ENCODE measurements at places on chromosomes 1 and 21.
A peak's percentile ranks its signal among the peaks of the same experiment; 100 is the strongest.

GRCh38 chr1:193448682-193449461 is 262.5 kb upstream of the B3GALT2 start:
- no peak for DNase-seq

GRCh38 chr1:29394521-29395225 is 158.4 kb downstream of the PTPRU start:
- no peak for DNase-seq

GRCh38 chr1:206556047-206556749 is 48.9 kb downstream of the RASSF5 start:
- no peak for DNase-seq

DNA sequence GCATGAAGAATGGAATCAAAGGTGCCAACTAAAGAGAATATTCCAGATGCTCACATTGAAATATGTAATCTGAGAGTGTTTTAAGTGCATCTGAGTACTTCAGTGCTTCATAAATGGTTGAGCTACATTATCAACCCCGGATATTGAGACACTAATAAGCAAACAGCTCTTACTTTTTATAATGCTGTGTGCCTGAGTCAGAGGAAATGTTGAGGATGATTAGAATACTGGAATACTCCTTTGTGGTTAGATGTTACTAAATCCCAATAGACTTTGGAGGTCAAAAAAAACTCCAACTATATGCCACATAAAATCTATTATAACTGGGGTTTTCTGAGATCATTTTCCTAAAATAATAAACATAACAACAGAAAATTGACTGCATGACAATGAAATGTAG is 12.5 kb upstream of the KCNA3 start:
- DNase-seq: no peak

DNA sequence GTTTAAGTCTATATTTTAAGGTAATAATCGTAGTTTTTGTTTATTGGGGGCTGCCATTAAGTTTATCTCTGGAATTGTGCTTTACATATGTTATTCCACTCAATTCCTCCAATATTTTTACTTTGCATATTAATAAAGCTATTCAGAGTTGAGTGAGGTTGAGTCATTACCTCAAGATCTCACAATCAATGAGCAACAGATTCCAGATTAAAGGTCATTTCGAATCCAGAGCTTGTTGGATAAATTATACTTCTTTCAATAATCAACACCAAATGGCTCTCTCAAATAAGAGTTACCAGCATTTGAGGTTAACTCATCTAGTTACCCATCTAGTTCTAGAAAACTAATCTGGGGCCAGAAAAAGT is 16.7 kb downstream of the RGS4 start:
- DNase-seq: no peak

DNA sequence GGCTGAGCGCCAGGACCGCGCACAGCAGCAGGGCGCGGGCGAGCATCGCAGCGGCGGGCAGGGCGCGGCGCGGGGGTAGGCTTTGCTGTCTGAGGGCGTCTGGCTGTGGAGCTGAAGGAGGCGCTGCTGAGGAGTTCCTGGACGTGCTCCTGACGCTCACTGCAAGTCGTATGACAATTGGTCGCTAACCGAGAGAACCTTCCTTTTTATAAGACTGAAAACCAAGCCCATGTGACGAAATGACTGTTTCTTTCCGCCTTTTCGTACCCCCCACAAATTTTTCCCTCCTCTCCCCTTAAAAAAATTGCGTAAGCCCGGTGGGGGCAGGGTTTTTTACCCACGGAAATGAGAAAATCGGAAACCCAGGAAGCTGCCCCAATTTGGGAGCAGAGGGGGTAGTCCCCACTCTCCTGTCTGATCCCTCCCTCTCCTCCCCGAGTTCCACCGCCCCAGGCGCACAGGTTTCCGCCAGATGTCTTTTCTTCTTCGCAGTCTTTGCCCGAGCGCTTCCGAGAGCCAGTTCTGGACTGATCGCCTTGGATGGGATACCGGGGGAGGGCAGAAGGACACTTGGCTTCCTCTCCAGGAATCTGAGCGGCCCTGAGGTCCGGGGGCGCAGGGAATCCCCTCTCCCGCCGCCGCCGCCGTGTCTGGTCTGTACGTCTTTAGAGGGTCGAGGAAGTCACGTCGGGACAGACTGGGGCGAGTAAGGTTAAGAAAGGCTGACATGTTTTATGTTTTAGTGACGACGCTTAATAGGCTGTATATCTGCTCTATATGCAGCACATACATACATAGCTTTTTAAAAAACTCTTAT is at the start of gene PTGS2:
Gene PTGS2, minus strand, starts transcription at position 179 of the 817 bp plus-strand sequence. Its CDS starts 133 bp downstream, at position 46.
- DNase-seq: peak; percentile 8

GRCh38 chr1:163093579-163093978 is 24.4 kb downstream of the RGS4 start:
- no peak for DNase-seq

DNA sequence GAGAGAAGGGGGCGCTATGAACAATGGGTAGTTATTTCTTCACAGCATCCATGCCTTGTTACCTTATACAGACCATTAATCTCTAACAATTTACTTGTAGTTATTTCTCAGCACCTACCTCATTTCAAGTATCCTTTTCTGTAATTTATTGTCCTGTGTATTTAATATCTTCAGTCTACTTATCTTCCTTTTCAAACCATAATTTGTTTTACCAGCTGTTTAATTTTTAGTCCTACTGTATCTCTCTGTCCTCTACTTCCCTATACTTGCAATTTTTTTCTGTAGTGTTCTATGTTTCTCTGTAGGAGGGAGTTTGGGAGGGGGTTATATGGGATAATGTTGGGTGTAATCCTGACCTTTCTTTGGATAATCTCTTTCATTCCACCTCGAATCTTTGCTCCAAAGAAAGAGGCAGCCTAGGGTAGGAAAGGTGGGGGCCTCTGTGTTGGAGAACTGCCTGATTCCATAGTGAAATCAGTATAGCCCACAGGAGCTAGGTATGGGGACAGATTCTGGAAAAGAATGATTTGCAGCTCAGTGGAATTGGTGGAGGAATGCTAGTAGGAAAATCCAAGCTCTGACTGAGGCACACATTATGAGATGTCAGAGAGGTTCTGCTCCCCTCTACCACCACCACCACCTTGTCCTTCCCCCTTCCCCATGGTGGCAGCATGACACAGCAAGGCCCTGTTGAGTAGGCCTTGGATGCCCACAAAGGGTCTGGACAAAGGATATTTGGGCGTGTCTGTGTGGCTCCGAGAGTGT is 642 bp downstream of the MLLT11 start:
- no peak for DNase-seq

GRCh38 chr1:10773851-10774614 is 22.4 kb downstream of the CASZ1 start:
- no peak for DNase-seq

GRCh38 chr21:39347537-39347936 is 1.4 kb downstream of the HMGN1 start:
- DNase-seq: no peak

DNA sequence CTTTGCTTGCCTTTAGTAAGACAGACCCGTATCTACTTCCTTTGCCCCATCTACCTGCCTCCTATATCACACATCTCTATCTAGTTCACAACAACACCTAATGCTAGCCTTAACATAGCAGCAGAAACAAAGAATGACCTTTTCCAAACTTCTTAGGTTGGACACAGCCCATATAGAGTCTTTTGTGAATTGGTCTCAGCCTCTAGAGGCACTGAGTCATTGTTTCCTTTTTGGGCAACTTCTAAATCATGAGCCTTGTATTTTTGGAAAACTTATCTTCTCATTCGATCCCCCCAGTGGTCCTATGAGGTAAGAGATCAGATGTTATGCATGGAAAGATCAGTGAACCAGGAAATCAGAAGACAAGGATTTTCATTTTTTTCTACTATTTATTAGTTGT is 679.4 kb upstream of the USP24 start:
- DNase-seq: no peak

- no peak for DNase-seq
Observed at GRCh38 chr1:67889466-67889865, 56.2 kb upstream of the GNG12 start.

- DNase-seq: no peak
Observed at GRCh38 chr1:202643397-202644218, 66.6 kb downstream of the SYT2 start.

- no peak for DNase-seq
Observed at GRCh38 chr1:9901148-9902059, 8.7 kb downstream of the CTNNBIP1 start.

- DNase-seq: no peak
Observed at GRCh38 chr1:203145321-203146041, 18.0 kb downstream of the ADORA1 start.

DNA sequence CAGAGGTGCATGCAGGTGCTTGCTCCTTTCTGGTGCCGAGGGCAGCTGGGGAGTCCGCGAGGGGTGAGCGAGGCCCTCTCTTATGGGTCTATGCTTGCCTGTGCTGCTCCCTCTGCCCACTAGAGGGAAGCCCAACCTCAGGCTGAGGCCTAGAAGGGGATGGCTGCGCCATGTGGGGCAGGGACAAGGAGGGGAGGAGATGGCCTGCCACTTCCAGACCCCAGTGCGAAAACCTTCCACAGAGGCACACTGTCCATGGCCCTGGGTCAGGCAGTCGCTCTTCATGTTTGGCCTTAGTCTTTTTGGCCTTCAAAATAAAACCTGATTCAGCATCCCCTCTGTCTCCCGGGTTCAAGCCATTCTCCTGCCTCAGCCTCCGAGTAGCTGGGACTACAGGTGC is 14.0 kb downstream of the RHBG start:
- peak; percentile 21 for DNase-seq

GRCh38 chr1:175889848-175890247 is 146.5 kb upstream of the TNR start:
- DNase-seq: no peak

GRCh38 chr1:173164686-173165085 is 42.4 kb downstream of the TNFSF4 start:
- DNase-seq: no peak

DNA sequence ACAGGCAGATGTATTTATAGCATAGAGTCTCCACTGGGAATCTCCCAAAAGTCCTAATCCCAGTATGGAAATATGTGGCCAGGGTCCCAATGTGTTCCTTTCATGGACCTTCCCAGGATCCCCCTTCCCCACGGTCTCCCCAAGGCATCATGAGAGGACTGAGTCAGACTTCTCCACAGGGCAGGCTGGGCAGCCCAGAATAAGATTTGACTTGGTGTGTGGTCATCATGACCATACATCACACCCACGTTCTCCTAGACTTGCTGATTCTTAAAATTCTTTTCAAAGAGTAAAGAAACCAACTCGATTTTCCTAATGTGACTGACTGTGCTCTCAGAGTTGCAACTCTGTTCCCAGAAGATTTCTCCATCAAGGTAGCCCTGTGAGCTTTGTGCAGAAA is 93.9 kb upstream of the CD34 start:
- no peak for DNase-seq
